ENCODE measurements at places on chromosomes 4 and X.

DNA sequence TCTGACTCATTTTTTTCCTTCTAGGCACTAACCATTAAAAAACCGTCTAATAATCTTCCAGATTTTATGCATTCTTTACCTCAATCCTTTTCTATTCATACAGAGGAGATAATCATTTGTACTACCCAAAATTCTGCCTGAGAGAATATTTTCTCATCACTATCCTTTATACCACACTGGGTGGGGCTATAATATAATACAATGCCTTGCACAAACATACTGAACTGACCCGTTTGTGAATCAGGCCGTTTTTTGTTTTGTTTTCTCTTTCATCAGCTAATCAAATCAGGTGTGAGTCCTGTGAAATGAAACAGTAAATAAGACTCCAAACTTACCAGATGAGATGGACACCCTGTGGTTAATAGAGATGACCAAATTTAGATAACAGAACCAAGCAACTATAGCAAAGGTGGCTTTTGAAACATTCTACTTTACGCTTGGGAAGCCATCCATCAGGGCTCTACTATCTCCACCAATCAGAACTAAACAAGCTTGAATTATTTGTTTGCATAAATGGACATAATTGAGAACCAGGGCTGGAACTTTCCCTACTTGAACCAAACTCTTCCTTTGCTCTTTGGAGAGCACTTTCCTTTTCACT lies 573.0 kb downstream of the GABRG1 start:
- DNase-seq = no peak

GRCh38 chr4:112156553-112156952 lies 11.3 kb downstream of the FAM241A start:
- DNase-seq = no peak

DNA sequence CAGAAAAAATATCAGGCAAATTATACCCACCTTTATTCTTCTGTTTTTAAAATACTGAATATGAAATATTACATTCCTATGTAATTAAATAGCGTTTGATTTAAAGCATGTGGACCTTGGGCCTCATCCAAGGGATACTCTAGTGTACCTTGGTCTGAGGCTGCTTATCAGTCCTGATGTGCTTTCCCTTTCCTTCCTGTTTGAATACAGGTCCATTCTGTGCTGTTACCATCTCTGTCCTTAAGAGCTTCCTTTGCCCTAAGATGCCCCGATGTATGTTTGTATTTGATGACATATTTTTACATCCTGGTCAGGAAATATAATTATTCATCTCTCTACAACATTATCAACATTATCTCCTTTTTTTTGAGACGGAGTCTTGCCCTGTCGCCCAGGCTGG lies 24.1 kb downstream of the FAT4 start:
- DNase-seq = no peak

DNA sequence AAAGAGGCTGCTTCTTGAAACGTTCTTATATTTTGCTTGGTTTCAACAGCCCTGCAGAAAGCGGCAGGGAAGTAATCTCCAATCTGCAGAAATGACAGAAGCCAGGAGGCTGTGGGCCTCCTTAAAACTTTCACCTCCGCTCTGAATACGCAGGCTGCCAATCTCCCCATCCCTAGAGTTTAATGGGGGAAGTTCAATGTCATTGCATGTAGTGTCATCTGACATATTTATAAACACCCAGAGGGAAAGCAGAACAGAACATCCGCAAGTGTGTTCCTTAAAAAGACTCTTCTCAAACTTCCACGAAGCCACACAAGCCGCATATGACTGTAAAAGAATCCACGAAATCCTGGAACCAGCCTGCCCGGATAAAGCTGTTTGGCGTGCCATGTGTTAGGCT lies 148.8 kb upstream of the TBL1X start:
- no peak for DNase-seq

GRCh38 chr4:15303052-15303641 lies 124.7 kb upstream of the C1QTNF7 start:
- no peak for DNase-seq

Measured in stimulated activated CD8-positive, alpha-beta memory T cell treated with anti-CD3 and anti-CD28 coated beads, Interleukin-7, amount 100 ng/mL, for 24 hours (primary cell).